ENCODE measurements at places on chromosomes 4 and X. TPM values are rescaled to one million over a fixed set of nuclear protein-coding genes. Genes with fewer than 3 reads are reported as not detected.

DNA sequence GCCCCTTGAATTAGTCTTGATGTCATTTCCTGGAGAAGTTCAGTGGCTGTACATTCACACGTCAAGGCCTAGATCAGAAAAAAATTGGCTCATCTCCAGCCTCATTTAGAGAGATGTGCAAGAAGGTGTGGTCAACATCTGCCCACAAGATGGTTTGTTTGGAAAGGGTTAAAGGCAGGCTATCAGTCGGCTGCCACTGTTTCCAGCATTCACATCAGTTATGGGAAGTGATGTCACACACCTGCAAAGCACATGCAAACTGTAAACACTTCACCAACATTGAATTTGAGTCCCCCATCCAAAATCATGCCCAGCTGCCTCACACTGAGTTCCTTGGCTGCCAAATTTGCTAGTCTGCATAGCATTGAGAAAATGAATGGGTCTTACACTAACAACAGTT lies 498.3 kb upstream of the INTU start:
- DNase-seq: no peak

DNA sequence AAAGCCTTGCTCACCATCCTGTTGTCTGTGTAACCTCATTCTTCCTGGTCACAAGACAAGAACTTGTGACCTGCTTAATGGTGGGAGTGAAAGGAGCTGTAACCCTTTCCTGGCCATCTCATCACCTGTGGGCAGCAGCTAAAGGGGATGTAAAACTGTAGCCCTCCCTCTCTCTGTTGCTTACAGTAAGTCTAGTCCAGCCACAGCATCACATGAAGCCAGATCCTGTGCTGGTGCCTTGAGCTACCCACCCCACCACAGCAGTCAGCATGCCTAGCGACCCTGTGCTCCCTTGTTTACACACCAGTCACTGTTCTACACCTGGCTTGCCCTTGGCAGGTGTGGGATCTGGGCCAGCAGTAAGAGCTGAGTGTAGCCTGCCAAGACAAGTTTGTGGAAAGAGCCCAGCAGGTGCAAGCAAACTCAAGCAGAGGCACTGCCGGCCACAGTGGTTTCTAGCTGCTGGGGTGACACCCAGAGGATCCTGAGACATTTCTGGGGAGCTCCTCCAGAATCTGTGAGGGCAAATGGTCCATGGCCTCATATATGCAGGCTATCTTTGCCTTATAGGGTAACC lies 41.0 kb downstream of the UGT2B28 start:
- no peak for DNase-seq

- DNase-seq: no peak
These were observed 2.7 kb downstream of the HPSE start for GRCh38 chr4:83331956-83332355.

DNA sequence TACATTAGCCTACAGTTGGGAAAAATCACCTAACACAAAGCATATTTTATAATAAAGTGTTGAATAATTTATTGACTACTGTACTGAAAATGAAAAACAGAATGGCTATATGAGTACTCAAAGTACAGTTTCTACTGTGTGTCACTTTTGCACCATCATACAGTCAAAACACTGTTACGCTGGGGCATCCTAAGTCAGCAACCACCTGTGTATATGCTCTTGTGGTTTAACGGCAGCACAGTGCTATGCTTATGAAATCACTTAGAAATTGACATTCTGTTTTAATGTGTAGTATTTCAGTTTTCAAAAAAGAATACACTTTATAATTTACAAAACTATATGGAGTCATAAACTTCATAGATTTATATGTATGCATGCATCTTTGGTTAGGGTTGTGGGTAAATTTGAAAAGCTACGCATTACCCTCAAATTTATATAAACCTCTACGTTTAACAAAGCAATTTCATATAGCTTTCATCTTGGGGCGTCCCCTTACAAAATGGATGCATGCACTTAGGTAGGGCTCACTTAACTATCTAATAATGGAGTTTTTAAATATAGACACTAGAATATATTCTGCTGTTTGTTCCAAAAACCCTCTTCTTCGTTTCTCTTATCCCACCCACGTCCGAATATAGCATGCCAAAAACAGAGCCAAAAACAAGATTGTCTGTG lies 690 bp upstream of the NEIL3 start:
- no peak for DNase-seq

Gene MAGEC1
- not detected for polyA plus RNA-seq

Gene P2RY10
- 58.8 TPM for polyA plus RNA-seq

GRCh38 chrX:24167719-24168472 lies 18.4 kb downstream of the ZFX start:
- DNase-seq: no peak

DNA sequence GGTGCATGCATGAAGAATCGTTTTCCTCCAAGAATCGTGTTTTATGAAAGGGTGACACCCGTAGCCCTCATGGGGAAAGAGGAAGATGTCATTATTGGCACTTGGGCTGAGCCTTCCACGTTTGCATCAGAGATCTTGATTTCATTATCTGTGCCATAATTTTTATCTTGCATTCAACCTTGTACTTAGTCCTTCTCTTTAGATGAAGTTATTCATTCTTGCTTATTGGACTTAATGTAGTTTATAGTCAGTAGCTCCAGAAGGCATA lies 66.8 kb downstream of the GAB1 start:
- no peak for DNase-seq

GRCh38 chr4:163070023-163070422 lies 96.7 kb downstream of the NAF1 start:
- no peak for DNase-seq

Gene GPR173
- not detected for polyA plus RNA-seq

Gene SSX4
- polyA plus RNA-seq: not detected

GRCh38 chr4:128123036-128123435 lies 61.9 kb downstream of the LARP1B start:
- DNase-seq: no peak

GRCh38 chrX:13076176-13076961 lies 31.9 kb upstream of the FAM9C start:
- DNase-seq: no peak

Gene GYPE
- 3.6 TPM for polyA plus RNA-seq

Gene MGAT4D
- not detected for polyA plus RNA-seq

- DNase-seq: no peak
These were observed 9.1 kb downstream of the MED28 start for GRCh38 chr4:17623451-17624001.
